ENCODE measurements at places on chromosomes 5 and 9.
A peak's percentile ranks its signal among the peaks of the same experiment; 100 is the strongest.

- DNase-seq, result no peak
Measured at GRCh38 chr9:132645306-132645705, 24.5 kb downstream of the DDX31 start.

- DNase-seq, result no peak
Measured at GRCh38 chr5:14812166-14812565, 59.4 kb downstream of the ANKH start.

- DNase-seq, result peak; percentile 2
Measured at GRCh38 chr5:163506726-163507125, 1.3 kb downstream of the MAT2B start.

- DNase-seq, result peak; percentile 44
Measured at GRCh38 chr5:19531374-19531952, 456.5 kb downstream of the CDH18 start.

- peak; percentile 22 for DNase-seq
Measured at GRCh38 chr9:131969469-131969989, 110.1 kb downstream of the MED27 start.

GRCh38 chr9:11931109-11931508 lies 762.1 kb upstream of the TYRP1 start:
- no peak for DNase-seq

DNA sequence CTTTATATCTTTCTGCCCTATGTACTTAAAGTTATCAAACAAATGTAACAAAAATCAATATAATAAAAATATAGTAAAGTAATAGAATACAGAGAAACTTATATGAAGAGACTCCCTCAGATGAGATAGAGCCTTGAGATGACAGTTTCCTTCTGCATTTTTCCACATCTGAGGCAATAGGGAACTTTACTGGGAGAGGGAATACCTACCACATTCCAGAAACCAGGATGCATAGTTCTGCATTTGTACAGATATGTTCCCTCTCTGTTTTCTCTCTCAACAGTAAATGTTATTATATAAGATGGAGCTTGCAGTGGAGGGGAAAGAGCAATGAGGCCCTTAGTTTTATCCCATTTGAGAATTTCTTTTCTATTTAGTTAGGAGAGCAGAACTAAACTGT lies 109.6 kb upstream of the KCNN2 start:
- no peak for DNase-seq

GRCh38 chr5:138833726-138834480 lies 41.2 kb downstream of the LRRTM2 start:
- DNase-seq, result peak; percentile 14

GRCh38 chr5:174327317-174327864 lies 281.9 kb downstream of the NSG2 start:
- peak; percentile 86 for DNase-seq
